KG1 (cell line): ENCODE measurements at places on chromosomes 6 and 20.

DNA sequence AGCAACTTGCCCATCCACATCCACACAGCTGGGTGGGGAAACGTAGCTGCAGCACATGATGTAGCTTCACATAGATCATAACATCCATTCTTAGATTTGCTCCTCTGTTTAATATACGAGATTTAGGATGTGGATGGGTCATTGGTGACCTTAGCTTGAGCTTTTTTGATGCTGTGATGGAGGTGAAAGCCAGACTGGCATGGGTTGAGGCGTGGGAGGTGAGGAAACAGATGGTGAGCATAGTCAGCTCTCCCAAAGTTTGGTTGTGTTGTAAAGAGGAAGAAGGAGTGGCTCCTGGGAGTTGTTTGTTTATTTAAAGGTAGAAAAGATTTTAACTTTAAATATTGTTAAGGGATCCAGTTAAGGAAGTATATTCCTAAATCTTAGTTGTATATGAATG lies 5.3 kb downstream of the ARFGEF2 start:
- DNase-seq, result no peak

- no peak for DNase-seq
Observed at GRCh38 chr20:46327557-46327956, 19.3 kb upstream of the CDH22 start.

DNA sequence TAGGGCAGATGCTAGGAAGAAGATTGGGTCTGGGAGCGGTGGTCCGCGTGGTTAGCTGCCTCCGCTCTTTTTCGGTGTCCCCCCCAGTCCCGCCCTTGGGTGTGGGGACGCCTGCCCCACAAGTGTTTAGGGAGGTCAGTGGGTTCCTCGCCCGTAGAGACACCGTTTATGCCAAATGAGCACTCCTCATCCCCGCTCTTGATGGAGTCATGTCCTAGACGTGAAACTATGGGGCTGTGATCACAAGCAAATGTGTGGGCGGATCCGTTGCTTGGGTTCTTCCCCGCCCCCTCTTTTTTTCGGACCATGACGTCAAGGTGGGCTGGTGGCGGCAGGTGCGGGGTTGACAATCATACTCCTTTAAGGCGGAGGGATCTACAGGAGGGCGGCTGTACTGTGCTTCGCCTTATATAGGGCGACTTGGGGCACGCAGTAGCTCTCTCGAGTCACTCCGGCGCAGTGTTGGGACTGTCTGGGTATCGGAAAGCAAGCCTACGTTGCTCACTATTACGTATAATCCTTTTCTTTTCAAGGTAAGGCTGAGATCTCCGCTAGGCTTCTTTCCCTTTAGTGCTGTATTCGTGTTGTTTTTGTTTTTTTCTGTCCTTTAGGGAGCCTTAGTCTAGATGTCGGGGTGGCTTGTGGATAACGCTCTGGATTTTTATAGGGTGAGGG lies at the start of gene HSP90AB1:
Gene HSP90AB1, plus strand, starts transcription at position 439 of the 675 bp plus-strand sequence. CDS start 1,529 bp downstream, outside the sequence.
- peak; percentile 91 for DNase-seq

GRCh38 chr6:105300090-105300489 lies 102.8 kb downstream of the PREP start:
- DNase-seq, result no peak
